ENCODE measurements at places on chromosomes 5 and 9.
A peak's percentile ranks its signal among the peaks of the same experiment; 100 is the strongest.

DNA sequence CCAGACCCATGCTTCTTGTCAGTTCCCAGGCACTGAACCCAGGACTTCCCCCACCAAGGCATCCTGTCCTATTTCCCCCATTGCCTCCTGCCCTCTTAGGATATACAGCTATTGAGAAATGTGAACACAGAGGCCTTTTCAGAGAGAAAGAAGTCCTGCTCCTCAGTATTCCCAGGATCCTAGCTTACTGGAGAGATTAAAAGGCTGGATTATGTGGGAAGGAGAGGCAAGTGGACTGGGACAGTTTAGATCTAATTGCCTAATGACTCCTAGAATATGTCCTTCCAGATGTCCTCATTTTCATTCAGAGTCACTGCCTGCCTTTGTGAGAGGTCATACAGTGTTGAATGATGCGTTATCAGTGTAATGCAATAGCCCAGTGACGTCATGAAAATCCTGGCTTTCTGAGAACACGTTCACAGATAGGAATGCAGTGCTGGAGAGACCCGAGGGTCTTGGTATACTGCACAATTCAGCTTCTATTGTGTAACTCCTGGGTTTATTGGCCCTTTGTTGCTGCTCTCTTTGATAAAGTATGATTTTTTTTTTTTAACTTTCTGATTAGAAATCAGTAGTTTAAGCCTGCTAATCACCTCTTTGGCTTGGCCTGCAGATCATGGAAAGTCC is 26.2 kb downstream of the WWC1 start:
- peak; percentile 58 for DNase-seq

GRCh38 chr5:81253875-81254274 is 20.8 kb downstream of the CKMT2 start:
- no peak for DNase-seq

GRCh38 chr5:180647941-180648500 is 1.4 kb downstream of the FLT4 start:
- DNase-seq: no peak

DNA sequence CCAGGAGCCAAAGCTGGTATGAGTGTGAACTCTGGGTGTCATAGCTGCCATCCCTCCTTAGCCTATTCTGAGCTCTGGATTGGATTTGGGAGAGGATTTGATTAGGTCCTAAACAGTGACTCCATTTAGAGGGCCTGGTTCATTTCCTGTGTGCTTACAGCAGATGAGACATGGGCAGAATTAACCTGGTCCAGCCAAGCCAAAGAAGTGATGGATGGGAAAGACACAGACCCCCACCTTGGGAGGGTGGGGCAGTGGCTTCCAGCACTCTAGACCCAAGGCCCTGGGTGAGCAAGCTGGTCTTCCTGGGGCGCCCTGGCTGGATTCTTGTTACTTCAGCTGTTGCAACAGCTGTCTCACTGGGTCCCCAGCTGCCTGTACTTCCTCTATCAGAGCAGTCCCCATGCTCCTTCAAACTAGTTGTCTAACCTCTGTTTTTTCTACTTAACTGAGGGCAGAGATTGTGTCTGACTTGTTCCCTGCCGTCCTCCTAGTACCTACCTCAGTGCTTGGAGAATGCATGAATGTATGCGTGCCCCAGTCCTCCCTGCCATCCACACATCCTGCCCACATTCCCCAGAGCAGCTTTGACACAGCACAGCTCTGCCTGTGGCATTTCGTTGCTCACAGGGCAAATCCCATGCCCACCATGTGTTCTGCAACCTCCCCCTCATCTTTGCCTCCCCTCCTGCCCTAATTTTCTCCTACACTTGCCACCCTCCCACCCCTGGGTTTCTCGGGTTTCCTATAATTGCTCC is 115.9 kb downstream of the RGS3 start:
- peak; percentile 46 for DNase-seq

GRCh38 chr5:17432569-17432968 is 65.5 kb upstream of the TAF11L2 start:
- no peak for DNase-seq

- no peak for DNase-seq
Observed at GRCh38 chr5:174642816-174643405, 81.5 kb upstream of the MSX2 start.

- DNase-seq: no peak
Observed at GRCh38 chr5:108905805-108906204, 158.1 kb downstream of the FER start.

- no peak for DNase-seq
Observed at GRCh38 chr9:92094655-92095054, 20.6 kb downstream of the SPTLC1 start.

DNA sequence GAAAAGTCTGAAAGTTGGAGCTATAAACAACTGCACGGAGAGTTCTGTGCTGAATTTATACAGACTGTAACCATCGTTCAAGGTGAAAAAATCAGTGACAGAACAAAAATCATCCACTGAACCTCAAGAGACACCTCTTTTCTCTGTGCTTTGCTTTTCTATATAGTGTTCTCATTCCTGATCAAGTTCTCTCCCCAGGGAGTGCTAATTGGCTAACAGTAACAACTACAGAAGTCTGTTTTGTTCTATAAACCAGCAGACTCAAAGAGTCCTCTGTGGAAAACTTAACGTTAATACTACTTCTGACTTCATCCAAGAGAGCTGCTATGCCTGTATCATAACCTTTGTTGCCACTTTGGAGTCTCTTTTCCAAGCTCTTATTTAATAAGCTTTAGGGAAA is 1388.3 kb upstream of the C9orf72 start:
- DNase-seq: no peak

DNA sequence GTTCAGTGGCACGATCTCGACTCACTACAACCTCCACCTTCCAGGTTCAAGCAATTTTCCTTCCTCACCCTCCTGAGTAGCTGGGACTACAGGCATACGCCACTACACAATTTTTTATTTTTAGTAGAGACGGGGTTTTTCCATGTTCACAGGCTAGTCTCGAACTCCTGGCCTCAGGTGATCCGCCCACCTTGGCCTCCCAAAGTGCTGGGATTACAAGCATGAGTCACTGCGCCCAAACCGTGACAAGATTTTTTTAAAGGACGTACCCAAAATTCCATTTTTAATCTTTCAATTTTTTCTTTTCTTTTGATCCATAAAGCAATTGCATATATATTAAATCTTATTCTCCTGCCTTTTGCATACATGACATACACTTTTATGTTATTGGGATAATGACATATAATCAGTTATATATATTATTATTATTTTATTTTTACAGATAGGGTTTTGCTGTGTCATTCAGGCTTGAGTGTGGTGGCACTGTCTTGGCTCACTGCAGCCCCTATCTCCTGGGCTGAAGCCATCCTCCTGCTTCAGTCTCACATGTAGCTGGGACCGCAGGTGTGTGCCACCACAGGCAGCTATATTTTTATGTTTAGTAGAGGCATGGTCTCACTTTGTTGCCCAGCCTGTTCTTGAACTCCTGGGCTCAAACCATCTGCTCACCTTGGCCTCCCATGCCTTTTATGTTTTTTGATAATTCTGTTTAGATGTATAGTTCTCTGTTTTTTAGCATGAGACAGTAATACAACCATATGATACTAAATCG is 71.9 kb downstream of the RAB24 start:
- no peak for DNase-seq

DNA sequence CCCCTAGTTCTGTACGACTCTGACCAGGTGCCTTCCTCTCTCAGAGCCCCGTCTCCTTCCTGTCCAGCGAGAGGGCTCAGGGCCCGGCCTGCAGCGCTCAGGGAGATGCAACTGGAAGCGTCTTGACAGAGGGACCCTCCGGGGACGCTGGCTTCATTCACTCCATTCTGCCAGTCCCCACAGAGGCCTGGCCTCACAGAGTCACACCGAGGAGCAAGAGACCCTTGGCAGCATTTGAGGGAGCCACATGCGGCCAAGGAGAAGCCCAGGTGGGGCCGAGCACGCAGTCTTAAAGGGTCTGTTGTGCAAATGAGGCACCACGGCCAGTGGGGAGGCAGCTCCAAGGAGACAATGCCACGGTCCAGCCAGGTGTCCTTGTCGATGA is 86.6 kb upstream of the SARDH start:
- DNase-seq: no peak

DNA sequence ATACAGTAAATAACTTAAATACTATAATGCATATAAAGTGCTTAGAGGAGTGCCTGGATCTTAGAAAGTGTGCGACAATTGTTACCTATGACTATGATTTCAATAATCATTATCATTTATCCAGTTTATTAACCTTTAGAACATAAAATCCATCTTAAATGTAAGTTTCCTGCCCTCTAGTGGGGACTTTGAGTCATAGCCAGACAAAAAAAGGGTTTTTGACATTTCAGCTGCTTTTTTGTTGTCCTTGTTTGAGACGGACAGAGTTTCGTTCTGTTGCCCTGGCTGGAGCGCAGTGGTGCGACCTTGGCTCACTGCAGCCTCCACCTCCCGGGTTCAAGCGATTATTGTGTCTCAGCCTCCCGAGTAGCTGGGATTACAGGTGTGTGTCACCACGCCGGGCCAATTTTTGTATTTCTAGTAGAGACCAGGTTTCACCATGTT is 9.7 kb upstream of the C9orf152 start:
- peak; percentile 68 for DNase-seq

GRCh38 chr9:27117489-27118135 is 8.6 kb downstream of the TEK start:
- DNase-seq: no peak

DNA sequence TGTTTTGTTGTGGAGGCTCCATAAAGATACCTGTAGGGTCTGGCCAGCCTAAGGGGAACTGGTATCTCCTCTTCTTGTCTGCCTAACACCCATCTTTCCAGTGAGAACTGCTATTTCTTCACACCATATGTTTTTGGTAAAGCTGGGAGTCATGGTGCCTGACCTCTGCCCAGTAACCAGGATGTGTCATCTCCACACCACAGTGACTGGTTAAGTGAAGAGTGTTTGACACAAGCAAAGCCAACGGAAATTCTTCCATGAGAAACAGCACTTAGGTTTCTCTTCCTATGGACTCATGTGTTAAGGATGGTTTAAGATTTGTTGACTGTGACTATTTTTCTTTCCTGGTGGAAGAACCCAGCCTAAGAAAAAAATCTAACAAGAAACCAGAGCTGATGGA is 111.5 kb downstream of the HTR4 start:
- no peak for DNase-seq

GRCh38 chr9:89153232-89154017 is 25.2 kb downstream of the SHC3 start:
- no peak for DNase-seq

DNA sequence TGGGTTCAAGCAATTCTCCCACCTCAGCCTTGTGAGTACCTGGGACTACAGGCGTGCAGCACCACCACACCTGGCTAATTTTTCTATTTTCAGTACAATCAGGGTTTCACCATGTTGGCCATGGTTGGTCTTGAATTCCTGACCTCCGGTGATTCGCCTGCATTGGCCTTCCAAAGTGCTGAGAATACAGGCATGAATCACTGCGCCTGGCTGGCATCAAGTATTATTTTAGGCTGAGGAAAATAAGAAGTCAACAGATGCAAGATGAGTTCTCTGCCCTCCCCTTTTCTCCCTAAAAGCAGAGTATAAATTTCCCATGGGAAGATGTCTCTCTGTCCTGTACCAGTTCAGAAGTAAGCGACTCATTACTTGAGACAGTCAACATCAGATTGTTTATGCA is 71.5 kb downstream of the ELAVL2 start:
- no peak for DNase-seq

DNA sequence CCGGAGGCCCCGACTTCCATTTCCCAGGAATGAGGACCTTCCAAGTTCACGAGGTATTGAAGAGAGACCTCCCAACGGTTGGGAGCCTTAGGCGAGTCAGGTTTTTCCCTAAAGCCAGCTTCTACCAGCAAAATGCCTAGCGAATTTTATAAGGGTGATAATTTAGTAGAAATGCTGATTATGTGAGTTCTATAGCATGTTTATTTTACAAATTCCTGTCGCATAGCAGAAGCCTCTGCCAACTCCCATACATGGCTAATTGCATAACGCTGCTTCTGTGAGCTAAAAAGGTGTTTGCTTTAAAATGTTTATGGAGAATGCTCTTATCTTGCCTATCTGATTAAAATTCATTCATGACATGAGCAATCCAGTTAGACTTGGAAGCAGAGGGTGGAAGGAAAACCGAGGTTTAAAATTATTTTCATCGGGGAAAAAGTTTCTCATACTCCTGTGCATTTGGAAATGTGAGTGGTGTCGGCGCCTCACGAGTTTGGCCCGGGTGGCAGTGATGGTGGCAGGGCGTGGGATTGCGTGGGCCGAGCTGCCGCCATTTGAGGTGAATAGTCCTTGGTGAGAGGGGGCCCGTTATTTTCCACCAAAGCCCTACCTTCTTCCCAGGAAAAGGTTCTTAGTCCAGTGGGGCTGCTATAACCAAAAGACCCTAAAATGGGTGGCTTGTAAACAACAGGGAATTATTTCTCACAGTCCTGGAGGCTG is 104.4 kb upstream of the FCN2 start:
- DNase-seq: no peak

- DNase-seq: no peak
Observed at GRCh38 chr5:168808051-168808616, 229.0 kb upstream of the PANK3 start.

- DNase-seq: no peak
Observed at GRCh38 chr9:11551106-11551505, 938.3 kb upstream of the PTPRD start.

GRCh38 chr9:130137641-130138081 is 34.5 kb upstream of the NCS1 start:
- no peak for DNase-seq

DNA sequence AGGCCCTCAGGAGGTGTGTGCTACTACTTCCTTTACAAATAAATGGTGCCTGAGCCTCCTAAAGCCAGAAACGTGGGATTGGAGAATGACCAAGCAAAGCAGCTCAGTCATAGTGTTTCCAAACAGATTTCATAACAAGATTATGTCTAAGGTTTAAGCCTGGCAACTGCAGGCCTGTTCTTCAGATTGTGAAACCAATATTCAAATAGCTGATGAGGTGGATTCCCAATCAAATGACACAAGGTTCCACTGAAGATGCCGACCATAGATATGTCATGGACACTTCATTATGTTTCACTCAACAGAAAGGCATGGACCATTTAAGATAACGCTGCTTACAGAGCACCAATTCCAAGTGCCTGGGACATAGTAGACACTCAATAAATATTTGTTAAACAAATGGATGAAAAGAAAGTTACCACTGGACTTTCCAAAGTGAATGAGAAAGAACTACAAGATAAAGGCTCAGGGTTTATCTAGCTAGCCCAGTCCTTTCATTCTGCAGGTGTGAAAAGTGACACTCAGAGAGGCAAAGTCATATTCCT is 189.5 kb downstream of the ACTL7B start:
- no peak for DNase-seq

GRCh38 chr9:132141948-132142594 is 19.8 kb upstream of the NTNG2 start:
- DNase-seq: no peak

- peak; percentile 69 for DNase-seq
Observed at GRCh38 chr5:134003817-134004625, 754 bp downstream of the VDAC1 start.

DNA sequence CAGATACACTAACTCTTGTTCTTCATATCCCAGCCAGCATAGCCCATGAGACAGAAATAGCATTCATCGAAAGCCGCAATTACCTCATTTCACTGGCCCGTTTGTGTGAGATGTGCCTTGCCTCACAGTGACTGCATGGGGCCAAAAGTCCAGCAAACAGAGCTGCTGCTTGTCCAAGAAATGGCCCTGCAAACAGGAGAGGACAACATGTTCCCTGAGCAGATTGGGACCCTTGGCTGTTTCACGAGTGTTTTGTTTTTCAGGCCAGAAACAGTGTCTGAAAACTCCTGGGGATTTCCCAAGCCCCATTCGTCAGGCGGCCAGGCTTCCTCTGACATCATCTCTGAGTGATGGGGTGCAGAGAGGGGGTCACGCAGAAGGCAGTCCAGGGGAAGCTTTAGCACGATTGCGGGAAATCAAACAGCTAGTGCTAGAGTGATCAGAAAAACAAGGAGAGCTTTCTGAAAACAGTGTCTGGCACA is 503.6 kb upstream of the PAPPA start:
- no peak for DNase-seq
